ENCODE measurements at places on chromosomes 7 and 10.

GRCh38 chr7:1321411-1322239 is 89.0 kb downstream of the UNCX start:
- DNase-seq = peak; percentile 22

GRCh38 chr10:2208106-2208505 is 470.8 kb upstream of the ADARB2 start:
- no peak for DNase-seq

- DNase-seq = peak; percentile 71
Observed at GRCh38 chr10:114631666-114632417, 26.2 kb downstream of the ABLIM1 start.

DNA sequence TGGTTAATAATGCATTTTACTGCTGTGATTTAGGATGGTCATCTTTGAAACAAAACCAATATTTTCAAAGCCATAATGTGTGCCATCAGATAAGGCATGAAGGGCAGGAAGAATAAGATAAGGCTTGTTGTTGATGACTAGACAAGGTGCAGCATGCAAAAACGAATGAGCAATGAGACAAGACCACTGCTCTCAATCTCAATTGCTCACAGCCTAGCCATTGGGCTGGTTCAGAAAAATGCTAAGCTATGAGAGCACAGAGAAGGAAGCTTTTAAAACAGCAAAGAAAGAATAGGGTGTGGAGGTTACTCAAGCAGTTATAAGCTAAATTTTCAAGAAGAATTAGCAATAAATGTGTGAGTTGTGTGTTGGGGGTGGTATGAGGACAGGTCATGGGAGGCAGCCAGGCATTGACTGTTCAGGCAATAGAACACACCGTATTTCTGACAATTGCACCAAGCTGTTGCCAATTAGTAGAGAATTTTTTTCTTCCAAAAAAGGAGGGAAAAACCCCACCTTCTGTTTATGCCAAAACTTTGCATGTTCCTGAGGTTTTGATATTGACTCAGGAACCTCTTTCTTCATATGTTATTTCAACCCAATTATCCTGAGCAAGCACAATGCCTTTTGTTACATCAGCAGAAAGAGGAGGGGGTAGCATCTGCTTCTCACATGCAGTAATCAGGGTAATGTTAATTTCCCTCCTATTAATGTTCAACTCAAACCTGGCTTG is 276.5 kb downstream of the HDAC9 start:
- no peak for DNase-seq

DNA sequence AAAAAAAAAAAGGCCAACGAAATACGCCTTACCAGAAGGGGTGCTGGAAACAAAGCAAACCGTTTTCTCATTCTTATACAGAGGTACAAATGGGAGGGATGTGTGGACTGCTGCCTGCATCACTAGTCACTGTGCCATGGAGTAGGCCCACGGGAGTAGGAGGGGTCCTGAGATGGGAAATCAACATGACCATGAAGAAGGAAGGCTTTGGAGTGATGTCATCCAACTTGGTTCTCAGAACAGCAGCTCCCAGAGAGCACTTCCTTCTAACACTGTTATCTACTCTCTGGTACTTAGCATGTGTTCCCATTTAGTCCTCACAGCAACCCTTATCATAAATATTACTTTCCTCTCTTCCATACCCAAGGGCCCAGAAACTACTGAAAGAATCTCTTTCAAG is 60.0 kb upstream of the LRGUK start:
- no peak for DNase-seq

- DNase-seq = no peak
Observed at GRCh38 chr7:28608731-28609130, 196.4 kb downstream of the CREB5 start.

DNA sequence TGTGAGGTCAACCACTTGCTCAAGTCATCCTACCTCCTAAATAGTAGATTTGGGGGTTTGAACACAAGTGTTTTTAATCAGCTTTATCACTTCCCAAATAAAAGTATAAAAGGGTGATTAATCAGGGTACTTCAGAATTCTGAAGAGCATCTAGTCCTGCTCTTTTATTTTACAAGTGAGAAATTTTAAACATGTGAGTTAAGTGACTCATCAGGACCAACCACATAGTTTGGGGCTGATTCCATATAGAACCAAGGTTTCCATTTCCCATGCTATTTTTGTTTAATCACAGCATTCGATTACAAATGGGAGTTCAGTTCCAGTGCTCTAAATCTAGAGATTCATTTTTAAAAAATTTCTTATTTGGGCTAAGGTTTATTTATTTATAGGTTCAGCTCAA is 113.4 kb downstream of the GPR158 start:
- no peak for DNase-seq

DNA sequence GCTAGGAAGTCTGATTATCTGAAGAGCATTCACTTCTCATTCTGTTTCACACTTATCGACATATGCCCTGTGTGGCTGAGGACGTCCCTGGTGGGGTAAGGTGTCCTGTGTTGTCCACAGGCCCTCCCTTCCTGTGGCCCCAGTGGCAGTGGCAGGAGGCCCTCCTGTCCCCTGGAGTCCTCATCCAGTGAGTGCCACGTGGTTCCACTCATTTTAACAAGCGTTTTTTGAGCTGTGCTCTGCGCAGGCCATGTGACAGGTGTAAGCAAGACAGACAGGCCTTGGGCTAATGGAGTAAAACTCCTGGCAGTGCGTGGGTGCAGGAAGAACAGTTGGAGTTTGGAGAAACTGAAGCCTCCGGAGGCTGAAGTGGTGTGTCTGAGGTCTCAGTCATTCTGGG is 39.3 kb upstream of the PPIF start:
- DNase-seq = no peak

DNA sequence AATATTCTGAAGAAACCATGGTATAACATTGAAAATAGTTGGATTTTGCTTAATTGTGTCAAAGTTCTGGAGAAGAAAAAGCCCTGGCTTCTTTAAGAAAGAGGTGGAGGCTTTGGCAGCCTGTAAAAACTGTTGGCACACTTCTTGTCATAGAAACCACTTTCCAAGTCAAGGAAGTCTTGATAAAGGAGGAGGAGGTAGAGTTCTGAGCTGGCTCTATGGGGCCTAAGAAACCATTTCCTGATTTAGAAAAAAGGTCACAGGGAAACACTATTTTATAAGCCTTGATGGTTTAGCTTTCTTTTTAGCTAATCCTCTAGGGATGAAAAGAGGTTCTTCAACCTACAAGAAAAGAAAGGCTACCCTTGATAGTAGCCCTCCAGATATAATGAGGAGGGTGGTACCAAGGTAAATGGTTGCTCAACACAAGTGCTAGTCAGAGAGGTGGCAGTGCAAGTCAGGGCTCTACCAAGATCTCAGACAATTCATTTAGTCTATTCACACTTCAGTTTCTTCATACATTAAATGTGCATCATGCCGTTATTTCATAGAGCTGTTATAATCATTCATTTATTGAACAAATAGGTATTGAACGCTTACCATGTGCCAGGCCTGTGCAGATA is 346.9 kb downstream of the RNLS start:
- no peak for DNase-seq

DNA sequence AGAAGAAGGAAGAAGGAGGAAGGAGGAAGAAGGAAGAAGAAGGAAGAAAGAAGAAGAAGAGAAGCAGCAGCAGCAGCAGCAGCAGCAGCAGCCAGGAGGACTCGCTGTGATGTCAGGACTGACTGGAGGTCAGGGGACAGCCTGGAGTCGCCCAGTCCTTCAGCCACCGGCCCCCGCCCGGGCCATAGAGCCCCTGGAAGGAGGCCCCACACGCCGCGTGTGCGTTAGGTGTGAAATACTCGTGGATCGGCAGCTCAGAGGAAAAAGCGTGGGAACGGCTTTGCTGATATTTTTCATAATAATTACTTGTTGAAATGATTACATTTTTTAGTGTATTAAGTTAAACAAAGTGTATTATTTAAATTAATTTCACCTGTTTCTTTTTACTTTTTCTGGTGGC is 48.4 kb downstream of the UNCX start:
- no peak for DNase-seq

DNA sequence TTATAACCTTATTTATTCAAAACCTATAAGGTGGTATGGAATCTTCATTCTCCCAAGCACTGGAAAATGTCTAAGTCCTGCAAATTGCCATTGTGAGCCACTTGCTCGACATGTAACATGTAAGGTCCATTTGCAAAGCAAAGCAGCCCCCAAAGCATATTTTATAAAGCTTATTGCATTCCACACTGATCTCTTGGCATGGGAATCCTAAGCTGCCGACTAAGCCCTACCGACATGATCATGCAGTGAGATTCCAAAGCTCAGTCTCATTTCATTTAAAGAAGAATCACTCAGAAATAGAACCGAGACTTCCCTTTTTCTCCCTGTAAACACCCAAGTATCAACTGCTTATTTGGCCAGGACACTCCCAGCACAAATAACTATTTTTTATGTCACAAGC is 333.4 kb upstream of the MYO3A start:
- no peak for DNase-seq

DNA sequence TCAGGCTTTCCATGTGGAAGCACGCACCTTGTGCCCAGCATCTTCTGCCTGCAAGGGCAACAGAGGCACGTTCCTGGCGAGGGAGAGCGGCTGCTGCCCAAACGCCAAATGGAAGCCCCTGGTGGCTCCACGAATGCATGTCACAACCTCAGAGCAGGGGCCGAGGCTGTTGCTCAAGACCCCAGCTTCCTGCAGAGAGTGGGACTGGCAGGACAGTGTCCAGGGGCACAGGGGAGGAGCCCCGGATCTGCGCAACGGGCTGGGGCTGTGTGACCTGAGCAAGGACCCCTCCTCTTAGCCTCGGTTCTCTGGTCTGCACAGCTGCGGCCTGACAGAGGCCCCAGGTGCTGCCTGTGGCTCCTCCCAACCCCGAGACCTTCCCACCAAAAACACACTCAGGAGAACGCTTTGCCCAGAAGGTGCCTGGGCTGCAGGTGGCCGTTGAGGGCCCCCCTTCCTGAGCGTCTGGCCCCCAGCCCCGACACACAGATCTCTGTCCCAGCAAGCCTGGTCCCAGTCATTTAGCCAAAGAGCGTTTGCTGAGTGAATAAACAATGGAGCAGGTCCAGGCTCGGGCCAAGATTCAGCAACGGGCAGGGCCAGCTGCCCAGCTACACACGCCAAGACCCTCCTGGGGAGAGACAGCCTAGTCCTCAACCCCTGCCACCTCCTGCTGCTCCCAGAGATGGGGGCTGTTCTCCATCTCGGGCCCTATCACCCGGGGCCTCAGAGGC is 1.2 kb downstream of the MICALL2 start:
- DNase-seq = no peak

GRCh38 chr10:125850766-125851731 is 27.7 kb downstream of the BCCIP start:
- no peak for DNase-seq

DNA sequence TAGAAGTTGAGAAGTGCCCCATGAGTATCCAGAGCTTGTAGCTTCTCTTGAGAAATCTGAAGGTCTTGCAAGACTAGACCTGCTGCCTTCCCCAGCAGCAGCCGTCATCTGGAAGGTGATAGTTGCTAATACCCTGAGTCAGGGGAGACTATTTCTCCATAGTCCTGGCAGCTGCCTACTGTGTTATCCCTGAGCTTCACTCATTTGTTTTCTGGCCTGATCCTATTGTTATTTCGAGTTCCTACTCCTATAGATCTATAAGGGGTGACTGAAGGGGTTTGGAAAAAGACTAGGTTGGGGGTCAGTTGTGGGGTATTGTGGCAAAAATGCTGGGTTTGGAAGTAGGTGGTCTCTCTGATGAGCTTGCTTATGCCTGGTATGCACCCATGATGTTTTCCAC is 297.8 kb downstream of the CNTNAP2 start:
- DNase-seq = no peak

DNA sequence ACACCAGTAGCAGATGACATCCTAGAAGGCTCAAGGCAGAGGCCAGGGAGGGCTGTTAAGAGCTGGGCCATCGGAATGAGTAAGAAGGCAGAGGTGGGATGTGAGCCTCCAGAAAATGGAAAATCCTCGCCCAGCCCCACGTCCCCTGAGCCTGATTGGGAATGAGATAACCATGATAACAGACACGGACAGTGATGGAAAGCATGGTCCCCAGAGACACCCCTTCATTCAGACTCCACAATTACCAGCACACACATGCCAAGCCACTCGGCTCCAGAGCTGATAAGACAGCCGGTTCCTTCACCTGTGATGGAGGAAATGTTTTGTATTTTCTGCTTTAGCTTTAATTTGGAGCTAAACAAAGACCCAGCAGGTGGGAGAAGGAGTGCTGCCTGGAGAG is 106.0 kb downstream of the GRID1 start:
- DNase-seq = no peak

DNA sequence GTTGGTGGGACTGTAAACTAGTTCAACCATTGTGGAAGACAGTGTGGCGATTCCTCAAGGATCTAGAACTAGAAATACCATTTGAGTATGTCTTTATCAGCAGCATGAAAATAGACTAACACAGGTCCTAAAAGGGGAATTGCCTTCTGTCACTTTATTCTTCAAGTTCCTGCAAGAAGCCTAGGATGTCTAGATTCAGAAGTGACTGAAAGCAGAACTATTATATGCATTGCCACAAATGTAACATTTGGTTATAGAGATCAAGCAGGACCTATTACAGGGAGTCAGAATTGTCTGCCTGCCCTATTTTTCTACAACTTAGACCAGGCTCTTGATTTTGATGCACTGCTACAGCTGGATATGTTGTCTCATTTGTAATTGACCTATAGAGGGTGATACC is 364.7 kb downstream of the SORCS1 start:
- DNase-seq = no peak

DNA sequence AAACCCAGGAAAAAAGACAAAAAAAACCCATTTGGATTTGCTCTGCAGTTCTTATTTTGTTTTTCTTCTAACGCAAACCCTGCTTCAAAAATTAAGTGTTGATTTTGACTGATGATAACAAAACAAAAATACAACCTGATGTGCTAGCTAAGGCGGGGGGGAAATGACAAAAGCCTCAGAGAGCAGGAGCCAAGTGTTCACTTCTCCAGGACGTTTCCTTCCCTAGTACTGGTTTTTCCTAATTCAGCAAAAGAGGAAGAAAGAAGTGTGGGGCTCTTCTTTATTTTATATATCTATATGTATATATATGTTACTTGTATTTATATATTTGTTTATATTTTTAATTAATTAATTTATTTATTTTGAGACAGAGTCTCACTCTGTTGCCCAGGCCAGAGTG is 28.0 kb downstream of the SNX10 start:
- no peak for DNase-seq

DNA sequence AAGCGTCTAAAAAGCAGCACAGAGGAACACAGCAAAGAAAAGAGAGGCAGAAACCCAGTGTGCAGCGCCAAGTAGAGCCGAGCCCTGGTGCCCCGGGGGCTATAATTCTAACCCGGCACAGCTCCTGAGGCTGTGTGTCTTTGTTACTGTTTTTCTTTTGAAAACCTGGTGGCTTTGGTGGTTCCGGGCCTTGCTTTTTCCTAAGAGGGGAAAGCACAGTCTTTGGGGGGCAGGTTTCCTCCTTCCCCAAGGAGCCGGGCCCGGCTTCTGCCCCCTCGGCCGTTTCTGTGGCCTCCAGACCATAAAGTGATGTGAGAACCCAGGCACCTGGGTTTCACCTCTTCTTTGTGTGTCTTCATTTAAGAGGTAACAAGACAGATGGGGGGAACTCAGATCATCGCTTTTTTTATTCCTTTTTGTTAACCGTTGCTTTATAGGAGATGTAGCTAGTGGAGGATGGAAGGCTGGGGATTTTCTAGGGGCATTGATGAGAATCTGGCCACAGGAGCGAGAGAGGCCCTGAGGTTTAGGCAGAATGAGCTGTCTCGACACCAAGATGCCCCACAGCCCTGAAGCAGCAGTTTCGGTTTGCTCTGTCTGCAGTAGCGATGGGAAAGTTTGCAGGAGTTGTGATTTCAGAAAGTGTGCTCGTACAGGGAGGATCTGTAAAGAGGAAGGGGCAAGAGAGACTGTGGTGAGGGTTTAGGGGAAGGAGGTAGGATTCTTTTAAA is 367.8 kb upstream of the GALNT17 start:
- no peak for DNase-seq

- no peak for DNase-seq
Observed at GRCh38 chr7:121503730-121504129, 107.6 kb upstream of the FAM3C start.

Data from nephron progenitor cell (in vitro differentiated cells).